ENCODE measurements at places on chromosomes 2 and 18.

- H3K36me3 ChIP-seq: peaks cover 7% of the 10 kb centered on the region
- no peaks in the 10 kb centered on the region for H3K27me3 ChIP-seq
- peak; percentile 19 for DNase-seq
- H3K4me3 ChIP-seq: no peak overlapping the region
Observed at GRCh38 chr2:232230560-232230959, 148.0 kb upstream of the ALPP start.

GRCh38 chr2:220275454-220275853 is 648.0 kb downstream of the SLC4A3 start:
- peaks cover 47% of the 10 kb centered on the region for H3K4me1 ChIP-seq
- peaks cover 6% of the 10 kb centered on the region for H3K36me3 ChIP-seq
- peak overlapping the region; percentile 89 for H3K27ac ChIP-seq

GRCh38 chr2:26144031-26144430 is 28.9 kb upstream of the GAREM2 start:
- peaks cover 18% of the 10 kb centered on the region for H3K36me3 ChIP-seq
- H3K4me1 ChIP-seq: peaks cover 6% of the 10 kb centered on the region
- no peak overlapping the region for H3K4me3 ChIP-seq
- no peak overlapping the region for H3K27ac ChIP-seq
- H3K27me3 ChIP-seq: no peaks in the 10 kb centered on the region

DNA sequence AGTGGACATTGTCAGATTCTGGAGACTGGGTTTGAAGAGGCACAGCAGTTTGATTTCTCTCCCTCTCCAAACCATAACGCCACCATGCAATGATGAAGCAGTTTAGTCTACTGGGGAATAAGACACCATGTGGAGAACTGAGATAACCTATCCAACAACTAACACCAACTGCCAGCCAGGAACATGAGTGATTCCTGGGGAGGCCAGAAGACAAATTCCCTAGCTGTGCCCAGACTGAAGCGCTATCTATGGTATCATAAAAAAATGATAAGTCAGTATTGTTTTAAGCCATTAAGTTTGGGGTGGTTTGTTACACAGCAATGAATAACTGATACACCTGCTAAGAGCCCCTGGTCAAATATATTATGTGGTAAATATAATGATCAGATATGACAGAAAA is 129.3 kb downstream of the EXOC6B start:
- no peaks in the 10 kb centered on the region for H3K27me3 ChIP-seq
- DNase-seq: no peak
- no peaks in the 10 kb centered on the region for H3K4me1 ChIP-seq

DNA sequence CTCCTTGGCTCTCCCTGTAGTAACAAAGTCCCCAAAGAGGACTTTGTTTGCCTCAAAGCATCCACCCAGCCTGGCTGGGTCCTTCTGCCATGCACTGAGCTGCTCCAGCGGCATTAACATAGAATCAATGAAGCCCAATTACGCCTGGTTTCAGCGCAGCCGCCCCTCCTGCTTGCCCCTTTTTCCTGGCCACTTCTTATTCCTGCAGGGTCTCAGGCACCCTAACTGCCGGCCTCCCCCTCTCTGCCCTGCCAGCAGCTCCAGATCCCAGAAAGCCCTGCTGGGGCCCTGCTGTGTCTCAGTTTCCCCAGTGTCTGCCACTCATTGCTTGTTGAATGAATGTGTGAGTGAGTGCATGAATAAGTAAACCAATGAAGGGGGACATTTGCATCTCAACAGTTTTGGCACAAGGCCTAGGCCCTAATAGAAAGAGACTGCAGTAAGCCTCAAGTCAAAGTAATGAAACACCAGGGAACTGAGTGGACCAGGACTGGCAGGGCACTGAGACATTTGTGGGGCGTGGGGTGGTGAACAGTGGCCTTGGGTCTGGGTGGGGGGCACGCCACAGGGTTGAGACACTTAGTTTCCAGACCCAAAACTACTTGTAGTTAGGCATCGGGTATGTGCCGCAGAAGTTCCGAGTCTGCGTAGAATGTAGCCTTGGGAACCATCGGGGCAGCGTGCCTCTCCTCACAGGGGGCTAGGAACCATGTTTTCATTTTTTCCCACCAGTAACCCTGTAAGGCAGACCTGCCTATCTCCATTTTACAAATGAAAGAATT is 60.6 kb downstream of the SMAD7 start:
- no peaks in the 10 kb centered on the region for H3K36me3 ChIP-seq
- no peaks in the 10 kb centered on the region for H3K27me3 ChIP-seq
- no peak overlapping the region for H3K4me3 ChIP-seq
- no peaks in the 10 kb centered on the region for H3K4me1 ChIP-seq

Data from MCF 10A (cell line).